ENCODE measurements at places on chromosomes 12 and 14.

GRCh38 chr12:56377310-56377988 lies 14.8 kb upstream of the APOF start:
- no peak for DNase-seq

DNA sequence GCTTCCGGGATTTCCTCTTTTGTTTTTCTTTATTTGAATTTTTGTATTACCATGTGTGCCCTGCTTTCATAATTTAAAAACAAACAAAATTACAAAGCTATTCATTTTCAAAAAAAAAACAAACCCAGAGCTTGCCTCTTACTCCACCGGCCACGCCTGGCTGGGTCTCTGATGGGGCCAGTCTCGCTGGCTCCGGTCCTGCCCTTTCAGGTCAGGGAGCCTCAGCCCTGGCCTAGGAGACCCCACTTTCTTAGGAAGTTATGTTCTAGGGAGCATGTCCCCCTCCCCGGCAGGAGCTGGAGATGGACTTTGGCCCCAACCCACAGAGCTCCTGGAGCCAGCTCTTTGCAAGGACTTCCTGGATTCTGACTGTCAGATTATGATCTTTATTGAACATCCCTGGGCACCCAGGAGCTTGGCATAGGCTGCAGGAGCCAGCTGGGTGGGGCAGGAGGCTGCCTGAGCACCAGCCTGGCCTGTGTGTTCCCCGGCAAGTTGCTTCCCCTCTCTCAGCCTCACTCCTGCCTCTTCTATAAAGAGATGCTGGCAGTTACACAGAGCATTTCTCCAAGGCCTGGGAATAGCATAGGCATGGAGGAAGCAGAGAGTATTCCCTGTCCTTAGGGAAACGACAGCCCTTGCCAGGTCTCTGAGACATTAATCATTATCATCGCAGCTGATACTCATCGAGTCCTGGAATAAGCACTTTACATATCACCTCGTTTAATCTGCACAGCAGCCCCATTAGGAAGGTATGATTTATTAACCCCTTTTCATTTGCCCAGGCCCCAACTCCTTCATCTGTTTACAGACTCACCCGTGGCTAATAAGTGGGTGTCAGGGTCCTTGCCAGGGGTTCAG lies 3.5 kb downstream of the DEGS2 start:
- DNase-seq = no peak

- DNase-seq = no peak
Observed at GRCh38 chr12:3420693-3421092, 70.3 kb upstream of the PRMT8 start.

DNA sequence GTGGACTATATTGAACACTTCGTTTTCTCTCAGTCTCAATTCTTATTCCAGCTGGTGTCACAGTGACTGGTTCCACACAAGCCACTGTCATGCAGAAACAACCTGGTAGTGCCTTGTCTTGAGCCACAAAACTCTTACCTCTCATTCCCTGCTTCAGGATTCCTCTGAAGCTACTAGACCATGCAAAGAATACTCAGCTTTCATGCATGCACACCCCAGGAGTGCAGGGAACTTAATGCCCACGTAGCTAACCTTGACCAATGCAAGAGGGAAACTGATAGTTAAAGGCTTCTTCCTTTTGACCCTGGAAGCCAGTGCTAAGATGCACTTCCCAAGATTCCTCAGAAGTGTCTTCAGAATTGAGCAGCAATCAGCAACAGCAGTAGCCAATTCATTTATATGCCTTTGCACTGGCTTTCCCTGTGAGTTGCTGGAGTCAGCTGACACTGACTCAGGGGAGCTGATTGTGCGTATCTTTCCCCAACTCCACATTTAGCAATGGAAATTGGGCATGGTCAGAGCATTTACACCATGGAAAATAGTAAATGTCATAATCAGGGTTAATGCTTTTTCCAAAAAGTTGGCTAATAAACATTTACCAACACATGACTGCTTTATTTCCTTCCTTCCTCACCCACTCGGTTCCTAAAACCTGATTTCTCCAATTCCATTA lies 113.6 kb upstream of the SLC35F4 start:
- DNase-seq = no peak

DNA sequence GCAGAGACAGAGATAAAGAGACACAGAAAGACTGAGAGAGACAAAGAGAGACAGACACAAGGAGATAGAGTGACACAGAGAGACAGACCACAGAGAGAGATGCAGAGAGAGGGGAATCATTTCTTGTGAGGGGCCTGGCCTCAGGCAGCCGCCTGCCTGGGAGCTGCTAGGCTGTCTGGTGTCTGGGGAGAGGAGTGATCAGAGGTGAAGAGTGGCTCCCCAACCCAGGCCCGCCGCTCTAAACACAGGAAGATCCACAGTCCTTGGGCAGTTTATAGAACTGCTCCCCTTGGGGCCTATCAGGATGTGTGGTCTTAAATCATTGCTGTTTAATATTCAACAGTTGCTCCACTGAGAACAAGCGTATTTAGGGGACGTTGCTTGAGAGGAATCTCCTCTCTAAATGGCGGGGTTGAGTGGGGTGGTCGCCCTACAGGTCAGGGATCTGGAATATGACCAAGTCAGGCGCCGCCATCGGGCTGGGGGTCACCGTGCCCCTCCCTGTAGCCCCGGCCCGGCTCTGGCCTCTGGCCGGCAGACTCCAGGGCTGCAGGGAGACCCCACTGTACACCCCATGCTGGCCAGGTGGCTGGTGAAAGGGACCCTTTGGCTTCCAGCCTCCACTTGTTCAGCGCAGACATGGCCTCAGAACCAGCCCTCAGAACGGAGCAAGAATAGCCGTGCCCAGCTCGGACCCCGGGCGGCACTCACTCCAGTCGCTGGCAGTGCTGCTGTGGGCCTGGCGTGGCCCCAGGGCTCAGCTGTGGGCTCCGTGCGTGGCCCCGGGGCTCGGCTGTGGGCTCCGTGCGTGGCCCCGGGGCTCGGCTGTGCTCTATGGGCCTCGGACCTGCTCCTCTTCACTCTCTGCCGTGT lies 89.4 kb downstream of the GALNT9 start:
- no peak for DNase-seq

DNA sequence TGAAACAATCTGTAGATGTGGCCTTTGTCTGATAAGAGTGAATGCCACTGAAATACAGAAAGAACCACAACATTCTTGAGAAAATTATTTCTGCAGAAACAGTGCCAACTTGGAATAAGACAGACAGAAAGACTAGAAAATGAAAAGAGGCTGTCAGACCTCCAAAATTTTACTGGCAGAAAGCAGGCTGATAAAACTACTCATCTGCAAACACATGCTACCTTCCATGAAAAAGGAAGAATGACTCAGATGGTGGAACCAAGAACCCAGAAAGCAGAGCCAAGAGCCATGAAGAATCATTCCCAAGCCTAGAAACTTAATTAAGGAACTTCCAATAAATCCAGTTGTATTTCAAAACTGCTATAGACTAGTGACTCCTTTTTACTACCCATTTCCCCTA lies 31.9 kb upstream of the OSBPL8 start:
- DNase-seq = no peak

GRCh38 chr12:7113389-7113871 lies 4.4 kb upstream of the C1RL start:
- no peak for DNase-seq

DNA sequence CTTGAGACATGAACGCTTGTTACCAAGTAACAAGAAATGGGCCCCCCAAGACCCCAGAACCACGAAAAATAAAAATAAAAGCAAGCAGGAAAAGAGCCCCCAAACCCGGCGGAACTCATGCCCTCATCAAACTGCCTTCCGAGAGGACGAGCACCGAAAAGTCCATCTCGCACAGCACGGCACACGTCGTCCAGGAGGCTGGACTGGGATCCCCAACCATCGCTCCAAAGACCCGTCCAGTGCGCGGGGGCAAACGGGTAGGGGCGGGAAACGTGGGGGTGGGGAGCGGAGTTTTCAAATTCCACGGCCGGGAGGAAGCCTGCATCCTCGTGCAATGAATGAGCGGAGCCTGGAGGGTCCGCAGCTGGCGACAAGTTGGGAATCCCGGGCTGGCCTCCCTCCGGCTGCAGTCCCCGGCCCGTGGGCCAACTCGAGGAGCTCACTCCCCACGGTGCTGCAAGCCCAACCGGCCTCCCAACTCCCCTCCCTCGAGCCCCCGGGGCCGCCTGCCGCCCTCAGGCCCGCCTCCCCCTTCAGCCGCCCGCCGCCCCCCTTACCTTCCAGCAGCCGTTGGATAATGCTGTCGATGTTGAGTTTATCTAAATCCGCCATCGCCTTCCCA lies 484 bp downstream of the PPP1CC start:
- DNase-seq = peak; percentile 31

GRCh38 chr12:92208613-92209121 lies 63.0 kb upstream of the BTG1 start:
- DNase-seq = no peak

- peak; percentile 22 for DNase-seq
Observed at GRCh38 chr12:128069359-128069997, 197.5 kb upstream of the TMEM132C start.

DNA sequence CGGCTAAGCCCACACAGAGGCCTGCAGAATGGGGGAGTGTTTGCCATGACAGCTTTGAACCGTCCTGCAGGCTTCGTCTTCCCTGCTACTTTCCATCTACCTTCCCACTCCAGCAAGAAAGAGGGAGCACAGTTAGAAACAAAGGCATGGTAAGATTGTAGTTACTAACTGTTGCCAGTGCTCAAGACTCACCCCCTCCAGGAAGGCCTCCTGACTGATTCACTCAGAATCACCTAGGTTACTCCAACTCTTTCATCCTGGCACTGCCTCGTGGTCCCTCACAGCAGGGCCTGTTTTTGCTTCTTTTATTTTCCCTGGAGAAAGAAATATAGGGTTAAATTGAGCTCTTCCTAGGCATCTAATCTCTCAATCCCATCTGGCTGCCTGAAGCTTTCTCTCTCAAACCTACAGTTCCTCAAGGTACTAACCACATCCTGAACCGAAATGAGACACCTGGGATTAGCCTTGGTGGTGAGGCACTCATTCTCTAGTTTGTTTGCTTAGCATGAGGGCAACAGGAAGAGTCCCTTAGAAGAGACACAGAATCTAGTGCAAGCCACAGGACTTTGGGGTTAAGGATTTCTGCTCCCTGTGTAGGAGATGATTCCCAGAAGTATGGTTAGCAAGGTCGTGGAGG lies 7.8 kb downstream of the GALNT6 start:
- no peak for DNase-seq

DNA sequence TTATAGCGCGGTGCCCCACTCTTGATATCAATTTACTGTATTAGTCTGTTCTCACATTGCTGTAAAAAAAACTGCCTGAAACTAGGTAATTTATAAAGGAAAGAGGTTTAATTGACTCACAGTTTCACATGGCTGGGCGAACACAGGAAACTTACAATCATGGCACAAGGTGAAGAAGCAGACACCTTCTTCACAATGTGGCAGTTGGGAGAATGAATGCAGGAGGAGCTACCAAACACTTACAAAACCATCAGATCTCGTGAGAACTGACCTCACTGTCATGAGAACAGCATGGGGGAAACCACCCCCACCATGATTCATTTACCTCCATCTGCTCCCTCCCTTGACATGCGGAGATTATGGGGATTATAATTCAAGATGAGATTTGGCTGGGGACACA lies 42.3 kb downstream of the FBXO34 start:
- DNase-seq = no peak

- no peak for DNase-seq
Observed at GRCh38 chr14:99647411-99647810, 2.5 kb downstream of the HHIPL1 start.

- no peak for DNase-seq
Observed at GRCh38 chr12:9143929-9144729, 28.4 kb upstream of the A2M start.

DNA sequence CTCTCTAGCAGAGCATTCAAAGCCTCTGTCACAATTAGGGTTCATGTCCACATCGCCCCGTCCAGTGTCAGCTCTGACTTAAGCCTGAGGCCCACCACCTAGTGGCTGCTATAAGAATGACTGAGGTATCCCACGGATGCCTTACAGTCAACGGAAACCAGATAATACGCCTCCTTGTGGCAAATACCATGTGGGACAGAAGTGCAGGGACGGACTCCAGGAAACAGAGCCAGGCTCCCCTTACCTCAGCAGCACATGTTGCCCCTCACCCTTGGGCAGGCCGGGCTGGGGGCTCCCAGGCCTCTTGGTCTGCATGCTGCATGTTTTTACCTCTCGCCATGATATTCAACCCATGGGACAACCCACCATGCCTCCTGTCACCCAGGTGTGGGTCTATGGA lies 86.3 kb downstream of the VWF start:
- DNase-seq = peak; percentile 74

DNA sequence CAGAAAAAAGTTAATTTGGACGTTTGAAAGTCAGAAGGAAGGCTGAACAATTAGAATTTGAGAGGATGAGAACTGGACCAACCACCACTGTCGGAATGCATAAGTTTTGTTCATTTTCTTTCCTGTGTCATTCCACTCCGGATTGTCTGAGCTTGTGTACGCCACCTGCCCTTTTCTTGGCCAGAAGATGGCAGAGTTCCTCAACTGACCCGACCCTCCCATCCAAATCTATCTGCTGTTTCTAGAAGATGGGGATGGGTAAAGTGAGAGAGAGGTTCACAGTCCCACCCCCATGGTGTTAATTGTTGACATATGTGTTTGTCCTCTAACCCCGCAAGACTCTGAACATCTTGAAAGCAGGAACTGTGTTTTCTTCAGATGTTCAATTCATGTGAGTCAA lies 388.0 kb downstream of the VRK1 start:
- DNase-seq = no peak

DNA sequence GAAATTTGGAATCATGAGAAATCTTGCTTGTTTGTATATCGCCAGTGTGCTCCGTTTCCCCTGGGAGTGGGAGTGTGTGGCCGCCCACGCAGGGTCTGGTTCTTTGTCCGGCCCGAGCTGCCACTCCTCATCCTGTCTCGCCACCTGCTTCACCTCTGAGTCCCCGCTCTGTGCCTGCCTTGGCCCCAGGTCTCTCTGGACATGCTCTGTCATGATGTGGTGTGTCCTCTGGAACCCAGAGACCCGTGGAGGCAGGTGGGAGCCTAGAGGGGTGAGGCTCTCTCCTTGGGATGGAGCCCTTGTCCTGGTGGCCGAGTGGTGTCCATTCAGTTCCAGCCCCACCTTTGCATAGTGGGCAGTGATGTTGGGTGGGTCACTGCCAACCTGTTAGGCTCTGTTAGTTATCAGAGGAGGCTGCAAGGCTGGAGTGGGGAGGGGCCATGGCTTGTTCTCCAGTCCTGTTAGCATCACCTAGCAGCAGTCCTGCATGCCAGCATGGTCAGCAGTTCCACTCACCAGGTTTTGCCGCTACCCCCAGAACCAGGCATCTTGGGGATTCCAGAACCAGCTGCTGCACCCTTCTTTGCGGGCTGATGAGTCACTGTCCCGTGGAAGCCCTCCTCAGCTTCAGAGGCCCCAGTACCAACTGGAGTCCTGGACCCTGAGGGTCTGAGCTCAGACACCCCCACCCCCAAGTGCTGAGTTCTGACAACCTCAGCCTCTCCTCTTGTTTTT lies 76.5 kb downstream of the EP400 start:
- DNase-seq = no peak
